Hippocampal formation (tissue), 2 donors: ENCODE measurements at places on chromosomes 6 and 20.

DNA sequence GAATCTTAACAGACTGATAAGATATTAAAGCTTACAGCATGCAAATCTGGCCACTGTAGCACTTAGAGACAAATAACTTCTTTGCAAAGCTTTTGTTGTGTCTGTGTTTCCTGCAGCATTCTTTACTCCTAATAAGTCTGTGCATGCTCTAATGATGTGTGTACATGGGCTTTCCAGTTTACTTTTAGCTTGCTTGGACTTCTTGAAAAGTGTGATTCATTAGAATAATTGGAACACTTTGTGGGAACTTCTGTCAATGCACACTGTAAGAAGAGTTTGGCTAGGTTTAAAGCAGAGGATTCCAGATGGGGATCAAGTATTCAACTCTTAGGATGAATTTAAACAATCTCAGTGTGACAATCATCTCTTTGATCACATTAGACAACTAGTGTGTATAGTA is 22.1 kb upstream of the TINAG start:
- DNase-seq: no peak

- no peak for DNase-seq
Measured at GRCh38 chr6:119344306-119344705, 5.3 kb downstream of the MAN1A1 start.

- no peak for DNase-seq
Measured at GRCh38 chr6:166608774-166609173, 18.3 kb downstream of the RPS6KA2 start.

DNA sequence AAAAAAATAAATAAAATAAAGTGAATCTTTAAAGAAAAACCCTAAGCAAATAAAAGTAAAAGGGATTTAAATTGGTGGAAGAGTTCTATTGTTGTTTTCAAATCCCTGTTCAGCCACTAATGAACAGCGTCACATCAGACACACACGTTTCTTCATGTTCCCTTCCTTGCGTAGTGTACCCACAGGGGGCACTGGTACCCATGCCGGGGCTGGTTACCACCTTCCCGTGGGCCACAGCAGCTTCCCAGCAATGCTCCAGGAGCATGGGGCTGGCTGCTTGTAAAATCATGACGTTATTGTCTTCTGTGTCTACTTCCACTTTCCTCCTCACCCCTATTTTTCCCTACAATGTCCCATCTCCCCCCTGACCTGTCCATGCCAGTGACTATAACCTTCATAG is 988.7 kb downstream of the KIF16B start:
- DNase-seq: no peak

DNA sequence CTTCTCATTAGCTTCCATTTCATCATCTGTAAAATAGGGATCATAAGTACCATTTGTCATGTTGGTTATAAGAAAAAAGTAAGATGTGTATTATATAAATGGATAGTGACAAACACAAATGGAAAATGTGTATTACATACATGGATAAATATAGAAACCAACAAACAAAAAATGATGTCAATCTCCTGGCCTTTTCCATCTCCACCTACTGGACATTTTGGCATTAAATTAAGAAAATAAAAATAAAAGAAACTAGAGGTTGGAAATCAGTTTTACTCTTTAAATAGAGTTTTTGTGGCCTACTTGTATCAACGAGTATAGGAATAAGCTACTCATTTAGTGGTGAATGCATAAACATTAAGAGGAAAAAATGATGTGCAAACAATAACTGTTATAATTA is 67.5 kb upstream of the THEMIS start:
- DNase-seq: no peak

- DNase-seq: no peak
Measured at GRCh38 chr6:88775866-88776571, 187.4 kb downstream of the RNGTT start.

GRCh38 chr20:2703716-2704475 is 11.3 kb downstream of the EBF4 start:
- no peak for DNase-seq

- no peak for DNase-seq
Measured at GRCh38 chr6:7108964-7109836, 1.4 kb downstream of the RREB1 start.

DNA sequence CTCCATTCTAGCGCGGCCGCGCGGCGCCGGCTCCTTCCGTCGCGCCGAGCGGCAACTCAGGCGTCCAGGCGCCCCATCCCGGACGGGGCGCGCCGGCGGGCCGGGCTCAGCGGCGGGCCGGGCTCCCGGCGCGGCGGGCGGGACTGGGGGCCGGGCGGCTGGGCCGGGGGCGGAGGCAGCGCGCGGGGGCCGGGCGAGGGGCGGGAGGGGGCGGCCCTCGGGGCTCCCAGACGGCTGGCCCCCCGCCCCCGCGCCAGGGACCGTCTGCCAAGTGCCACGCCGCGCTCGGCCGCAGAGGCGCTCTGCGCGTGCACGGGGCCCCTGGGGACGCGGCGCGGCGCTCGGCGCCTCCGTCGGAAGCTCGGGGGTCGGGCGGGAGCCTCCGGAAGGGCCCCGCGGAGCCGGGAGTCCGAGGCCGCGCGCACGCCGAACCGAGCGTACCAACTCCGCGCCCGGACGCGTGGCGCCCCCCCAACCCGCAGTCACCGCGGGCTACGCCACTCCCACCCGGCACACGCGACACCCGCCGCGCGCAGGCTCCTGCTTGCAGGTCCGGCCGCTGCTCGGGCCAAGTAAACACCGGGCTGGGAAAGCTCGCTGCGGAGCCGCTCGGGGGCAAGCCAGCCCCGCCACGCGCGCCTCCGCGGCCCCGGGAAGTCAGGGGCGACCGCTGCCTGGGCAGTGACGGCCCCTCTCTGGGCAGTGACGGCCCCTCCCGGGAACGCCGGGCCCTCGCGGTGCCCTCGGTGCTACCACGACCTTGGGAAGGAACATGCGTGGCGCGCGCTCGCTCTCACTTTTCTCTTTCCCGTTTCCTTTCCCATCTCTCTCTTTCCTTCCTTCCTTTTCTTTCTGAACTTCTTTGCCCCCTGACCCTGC is at the start of gene PREX1:
TSS of gene PREX1 (minus strand) at position 145 of the 879 bp plus-strand sequence. CDS start at position 6, 139 bp downstream.
- DNase-seq: peak; percentile 90

- DNase-seq: no peak
Measured at GRCh38 chr6:33856031-33856590, 52.3 kb upstream of the MLN start.

DNA sequence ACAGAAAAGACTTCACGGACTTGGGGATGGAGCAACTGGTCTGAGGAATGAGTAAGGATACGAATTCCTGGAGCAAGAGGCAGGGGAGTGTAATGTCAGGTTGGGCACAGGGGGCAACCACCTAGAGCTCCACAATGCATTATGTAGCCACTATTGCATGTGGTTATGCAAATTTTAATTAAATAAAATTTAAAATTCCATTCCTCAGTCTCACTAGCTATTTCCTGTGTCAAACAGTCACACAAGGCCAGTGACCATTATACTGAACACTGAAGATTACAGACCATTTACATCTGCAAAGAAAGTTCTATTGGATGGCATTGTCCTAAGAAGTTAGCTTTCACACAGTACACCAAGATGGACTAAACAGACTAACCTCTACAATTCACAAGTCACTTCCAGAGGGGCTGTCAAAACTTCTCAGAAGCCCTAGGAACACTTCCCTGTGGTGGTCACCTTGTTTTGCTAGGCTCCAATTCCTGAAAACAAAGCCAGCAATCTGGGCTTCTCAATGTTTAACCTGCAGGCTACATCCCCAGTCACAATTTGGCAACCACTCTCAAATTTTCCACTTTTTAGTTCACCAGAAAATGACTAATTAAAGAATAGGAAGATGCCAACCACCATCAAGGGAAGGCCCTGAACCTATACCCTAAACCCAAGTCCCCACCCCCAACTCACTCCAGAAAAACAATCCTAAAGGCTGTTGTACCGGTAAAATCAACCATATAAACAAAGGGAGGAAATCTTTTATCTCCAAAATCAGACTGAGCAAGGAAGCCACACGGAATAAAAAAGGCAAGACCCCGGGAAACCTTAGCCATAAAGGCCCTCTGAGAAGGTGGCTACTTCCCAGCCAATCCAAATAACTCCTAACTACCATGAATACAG is 34.2 kb upstream of the C20orf203 start:
- DNase-seq: no peak

GRCh38 chr6:20437639-20438038 is 36.0 kb downstream of the E2F3 start:
- DNase-seq: no peak

DNA sequence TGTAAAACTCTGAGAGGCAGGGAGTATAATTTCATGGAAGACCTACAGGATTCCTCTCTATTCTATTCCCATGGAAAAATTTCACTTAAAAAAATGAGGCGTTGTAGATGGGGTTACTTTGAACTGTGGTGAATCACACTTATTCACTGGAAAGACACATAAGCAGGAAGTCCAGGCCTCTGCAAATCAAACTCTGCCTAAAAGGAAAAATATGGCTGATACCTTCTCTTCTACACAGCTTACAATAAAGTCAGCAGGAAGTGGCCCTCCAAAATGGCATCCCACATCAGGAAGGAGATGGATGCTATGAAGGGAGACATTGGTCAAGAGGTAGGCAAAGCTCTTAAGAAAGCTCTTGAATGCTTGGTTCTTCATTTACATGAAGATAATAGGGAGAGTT is 115.9 kb downstream of the FYN start:
- no peak for DNase-seq

GRCh38 chr20:48698507-48699267 is 129.1 kb downstream of the PREX1 start:
- no peak for DNase-seq

- no peak for DNase-seq
Measured at GRCh38 chr6:70717038-70717801, 49.5 kb downstream of the SMAP1 start.

DNA sequence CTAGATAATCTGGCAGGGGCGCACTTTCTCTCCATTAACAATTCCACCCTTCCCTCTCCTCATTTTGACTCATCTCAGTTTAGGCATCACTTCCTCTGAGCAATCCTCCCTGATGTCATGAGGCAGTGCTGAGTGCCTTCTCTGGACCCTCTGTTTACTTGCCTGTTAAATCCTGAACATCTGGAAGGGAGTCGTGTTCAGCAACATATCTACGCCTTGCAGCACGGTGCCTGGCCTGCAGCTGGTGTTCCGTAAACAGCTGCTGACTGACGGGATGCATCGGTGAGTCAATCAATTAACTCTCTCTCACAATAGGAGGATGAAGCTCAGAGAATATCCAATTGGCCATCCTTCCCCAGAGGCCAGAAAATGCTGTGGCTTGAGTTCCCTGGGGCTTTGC is 613.5 kb downstream of the PTPRT start:
- no peak for DNase-seq

GRCh38 chr20:12638633-12639312 is 370.0 kb upstream of the SPTLC3 start:
- DNase-seq: no peak

DNA sequence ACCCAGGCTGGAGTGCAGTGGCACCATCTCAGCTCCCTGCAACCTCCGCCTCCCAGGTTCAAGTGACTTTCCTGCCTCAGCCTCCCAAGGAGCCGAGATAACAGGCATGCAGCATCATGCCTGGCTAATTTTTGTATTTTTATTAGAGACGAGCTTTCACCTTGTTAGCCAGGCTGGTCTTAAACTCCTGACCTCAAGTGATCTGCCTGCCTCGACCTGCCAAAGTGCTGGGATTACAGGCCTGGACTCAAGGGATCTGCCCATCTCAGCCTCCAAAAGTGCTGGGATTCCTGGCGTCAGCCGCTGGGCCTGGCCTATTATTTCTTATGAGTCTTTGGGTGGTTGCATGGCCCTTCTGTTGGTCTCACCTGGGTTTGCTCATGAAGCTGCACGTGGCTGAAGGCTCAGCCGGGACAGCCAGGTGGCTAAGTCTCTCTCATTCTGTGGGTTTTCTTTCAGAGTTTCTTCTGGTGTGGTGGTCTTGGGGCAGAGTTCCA is 45.6 kb upstream of the NCOA3 start:
- no peak for DNase-seq

DNA sequence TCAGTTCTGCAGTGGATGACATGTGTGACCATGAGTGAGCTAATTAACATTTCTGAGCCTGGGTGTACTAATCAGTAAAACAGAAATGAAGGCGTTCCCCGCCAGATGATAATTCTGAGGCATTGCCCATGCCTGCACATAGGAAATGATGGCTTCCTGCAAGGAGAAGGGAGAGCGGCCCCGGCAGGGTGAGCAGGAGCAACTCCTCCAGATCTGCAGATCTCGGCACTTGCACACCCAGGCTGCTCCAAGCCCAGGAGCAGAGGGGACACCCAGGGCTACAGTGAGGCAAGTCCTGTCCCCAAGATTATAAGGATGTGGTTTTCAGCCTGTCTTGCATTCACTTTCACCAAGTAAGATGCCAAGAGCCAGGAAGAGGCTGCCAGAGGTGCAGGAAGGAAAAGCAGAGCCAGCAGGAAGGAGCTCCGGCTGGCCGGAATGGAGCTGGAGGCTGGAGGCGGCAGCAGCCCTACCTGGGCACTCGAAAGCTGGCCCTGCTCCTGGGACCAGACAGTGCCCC is 177.5 kb upstream of the CST7 start:
- DNase-seq: no peak

DNA sequence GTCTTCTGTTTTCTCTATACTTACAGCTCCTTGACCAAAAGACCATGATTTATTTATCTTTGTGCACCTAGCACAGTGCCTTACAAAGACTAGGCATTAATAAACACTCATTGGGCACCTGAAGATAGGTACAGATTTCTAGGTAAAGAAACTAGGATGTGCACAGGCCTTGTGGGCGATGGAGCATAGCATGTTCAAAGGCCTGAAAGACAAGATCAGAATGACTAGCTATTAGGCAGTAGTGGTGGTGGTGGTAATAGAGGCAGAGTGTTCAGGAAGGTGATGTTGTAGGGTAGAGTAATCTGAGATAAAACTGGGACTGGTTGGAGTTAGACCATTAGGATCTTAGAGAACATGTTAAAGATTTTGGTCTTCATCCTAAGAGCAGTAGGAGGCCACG is 3.9 kb downstream of the TXLNB start:
- no peak for DNase-seq

GRCh38 chr6:116022841-116023445 is 37.7 kb downstream of the FRK start:
- DNase-seq: no peak

GRCh38 chr6:136641166-136641565 is 90.9 kb upstream of the MAP7 start:
- DNase-seq: no peak

DNA sequence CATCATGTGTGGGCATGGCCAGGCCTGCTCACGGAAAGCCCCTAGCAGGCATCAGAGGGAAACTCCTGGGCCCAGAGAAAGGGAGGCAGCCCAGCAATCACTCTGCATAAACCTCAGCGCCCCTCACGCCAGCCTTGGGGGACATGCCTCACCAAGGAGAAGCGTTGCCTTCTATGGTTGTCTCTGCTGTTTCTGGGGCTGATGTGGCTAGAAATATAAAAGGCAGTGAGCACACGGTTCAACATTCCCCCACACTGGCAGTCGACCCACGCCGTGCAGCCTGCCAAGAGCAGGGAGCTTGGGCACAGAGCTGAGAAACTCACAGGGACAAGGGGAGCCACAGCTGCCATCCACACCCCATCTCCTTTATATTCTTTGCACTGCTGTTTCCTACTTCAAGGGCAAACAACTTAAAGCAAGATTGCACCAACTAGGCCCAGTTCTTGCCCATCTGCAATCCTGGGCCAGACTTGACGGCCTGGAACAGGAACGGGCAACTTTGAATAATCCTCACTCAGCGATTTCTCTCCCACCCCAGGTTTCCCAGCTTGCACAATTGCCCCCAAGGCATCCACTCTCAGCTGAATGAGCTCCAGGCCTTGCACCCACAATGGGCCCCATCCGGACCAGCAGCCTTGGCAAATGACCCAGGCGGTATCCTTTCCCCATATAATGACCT is 35.5 kb upstream of the FOXC1 start:
- peak; percentile 45 for DNase-seq

- DNase-seq: no peak
Measured at GRCh38 chr6:37324131-37325033, 29.4 kb upstream of the RNF8 start.

GRCh38 chr20:57435498-57436222 is 44.5 kb downstream of the RBM38 start:
- peak; percentile 25 for DNase-seq
